MCF 10A (cell line): ENCODE measurements at places on chromosomes 16 and 17. TPM values are rescaled to one million over a fixed set of nuclear protein-coding genes. Genes with fewer than 3 reads are reported as not detected.

DNA sequence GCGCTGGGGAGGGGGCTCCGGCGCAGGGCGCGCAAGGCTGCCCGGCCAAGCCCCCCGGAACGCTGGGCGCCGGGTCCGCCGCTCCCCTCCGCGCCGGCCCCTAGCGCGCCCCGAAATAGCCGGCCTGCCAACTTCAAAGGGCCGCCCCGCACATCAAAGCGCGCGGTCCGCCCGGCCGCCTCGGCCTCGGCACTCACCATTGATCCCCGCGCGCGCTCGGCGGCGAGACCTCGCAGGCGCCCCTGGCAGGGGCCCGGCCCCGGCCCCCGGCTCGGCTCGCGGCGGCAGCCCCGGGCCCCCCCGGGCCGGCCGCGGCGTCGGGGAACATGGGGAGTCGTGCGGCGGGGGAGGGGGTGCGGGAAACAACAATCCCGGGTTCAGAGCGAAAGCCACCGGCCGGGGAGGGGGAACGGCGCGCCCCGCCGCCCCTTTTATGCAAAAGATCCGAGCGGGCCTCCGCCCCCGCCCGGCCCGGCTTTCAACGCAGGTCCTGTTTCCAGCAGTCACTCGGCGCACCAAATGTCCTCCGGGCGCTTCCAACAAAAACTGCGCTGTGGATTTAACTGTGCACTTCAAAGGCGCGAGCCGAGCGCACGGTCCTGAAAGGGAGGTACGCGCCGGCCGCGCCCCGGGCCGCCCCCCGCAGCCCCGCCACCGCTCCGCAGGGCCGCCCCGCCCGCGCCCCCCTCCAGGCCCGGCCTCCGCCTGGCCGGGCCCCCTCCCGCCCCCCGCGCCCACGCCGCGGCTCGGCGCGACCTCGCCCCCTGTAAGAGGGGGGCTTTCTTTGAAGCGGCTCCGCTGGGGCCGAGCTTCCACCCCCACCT lies 608 bp downstream of the AXIN2 start:
- peak; percentile 86 for DNase-seq

GRCh38 chr17:76888661-76889060 lies 20.5 kb downstream of the MGAT5B start:
- no peak for DNase-seq

- DNase-seq = no peak
Observed at GRCh38 chr17:68396226-68397107, 60.8 kb downstream of the WIPI1 start.

DNA sequence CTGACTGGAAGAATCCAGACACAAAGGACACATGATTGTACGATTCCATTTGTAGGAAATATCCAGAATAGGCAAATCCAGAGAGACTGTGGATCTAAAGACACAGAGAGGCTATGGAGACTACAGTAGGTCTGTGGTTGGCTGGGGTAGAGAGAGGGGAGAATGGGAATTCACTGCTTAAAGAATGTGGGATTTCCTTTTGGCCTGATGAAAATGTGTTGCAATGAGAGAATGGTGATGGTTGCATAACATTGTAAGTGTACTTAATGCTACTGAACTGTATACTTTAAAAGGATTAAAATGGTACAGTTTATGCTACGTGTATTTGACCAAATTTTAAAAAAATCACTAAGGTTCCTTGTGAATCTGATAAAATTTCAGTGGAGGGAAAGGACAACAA lies 62.1 kb downstream of the GPRC5B start:
- peak; percentile 17 for DNase-seq

GRCh38 chr16:60811657-60812056 lies 1224.6 kb downstream of the CDH8 start:
- no peak for DNase-seq

- no peak for DNase-seq
Observed at GRCh38 chr17:61305024-61305423, 94.6 kb upstream of the TBX2 start.

Gene RNF222
- total RNA-seq = not detected in 2 replicates

GRCh38 chr17:68981288-68981687 lies 26.1 kb upstream of the ABCA8 start:
- peak; percentile 29 for DNase-seq

Gene IGF2BP1
- 0.02 and 0.27 TPM in 2 replicates for total RNA-seq

DNA sequence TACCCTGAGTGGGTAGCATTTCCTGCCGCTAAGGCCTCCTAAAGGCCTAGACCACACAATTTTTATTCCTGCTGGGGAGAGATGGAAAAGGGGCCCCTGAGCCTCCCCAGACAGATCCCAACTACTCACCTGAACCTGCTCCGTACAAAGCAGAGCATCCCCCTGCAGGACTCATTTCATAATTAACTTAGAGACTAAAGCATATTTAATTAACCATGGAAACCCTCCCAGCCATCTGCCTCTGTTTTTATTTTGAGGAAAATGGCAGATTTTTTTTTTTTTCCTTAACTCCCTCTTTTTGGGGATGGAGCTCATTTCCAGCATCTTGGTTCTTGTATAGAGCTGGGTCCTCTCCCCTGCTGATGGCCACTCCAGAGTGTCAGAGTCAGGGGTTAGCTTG lies 96.5 kb upstream of the CRHR1 start:
- no peak for DNase-seq

Gene PPY
- total RNA-seq = not detected in 2 replicates

Gene PLA2G10
- total RNA-seq = not detected in 2 replicates

GRCh38 chr16:85862476-85863383 lies 36.2 kb upstream of the IRF8 start:
- DNase-seq = no peak

- no peak for DNase-seq
Observed at GRCh38 chr16:5903153-5903552, 805.6 kb upstream of the EEF2KMT start.

DNA sequence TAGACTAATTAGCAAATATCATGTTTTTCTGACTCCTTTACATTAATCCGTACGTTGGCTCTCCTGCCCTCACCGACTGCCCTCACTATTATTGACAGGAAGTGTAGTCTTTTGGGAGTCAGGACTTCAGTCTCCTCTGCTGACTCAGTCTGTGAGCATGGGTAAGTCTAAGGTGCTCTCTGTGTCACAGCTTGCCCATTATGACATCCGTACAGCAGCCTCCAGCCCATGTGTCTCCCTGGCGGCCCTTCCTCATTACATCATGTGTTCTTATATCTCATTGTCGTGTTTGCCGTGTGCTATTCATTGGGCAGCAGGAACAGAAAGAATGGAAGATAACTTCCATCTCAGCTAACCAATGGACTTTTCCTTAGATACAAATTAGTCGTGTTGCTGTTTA lies 77.5 kb downstream of the MRTFB start:
- DNase-seq = peak; percentile 77

DNA sequence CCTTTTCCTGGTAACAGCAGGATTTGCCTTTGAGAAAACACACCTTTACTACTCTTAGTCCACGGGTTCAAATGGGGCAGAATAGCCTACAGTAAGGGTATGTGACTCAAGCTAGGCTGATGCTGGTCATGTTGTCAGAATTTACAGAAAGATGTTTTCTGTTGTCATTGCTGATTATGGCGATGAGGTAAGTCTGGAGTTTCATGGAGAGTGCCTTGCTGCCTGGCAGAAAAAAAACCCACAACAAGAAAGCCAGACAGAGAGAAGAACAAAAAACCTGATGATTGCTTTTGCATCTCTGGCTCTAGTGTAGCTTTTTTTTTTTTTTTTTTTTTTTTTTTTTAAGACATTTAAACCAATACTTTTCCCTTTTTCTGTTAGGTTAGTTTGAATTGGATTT lies 47.9 kb downstream of the SLC6A4 start:
- DNase-seq = no peak

Gene NOD2
- 1.7 and 4.2 TPM in 2 replicates for total RNA-seq

Gene CASKIN1
- 0.10 and 0.14 TPM in 2 replicates for total RNA-seq

- no peak for DNase-seq
Observed at GRCh38 chr16:72952811-72953271, 95.1 kb downstream of the ZFHX3 start.

Gene AOC3
- 0.44 and 0.71 TPM in 2 replicates for total RNA-seq

Gene ASGR1
- 0.37 and 0.59 TPM in 2 replicates for total RNA-seq

DNA sequence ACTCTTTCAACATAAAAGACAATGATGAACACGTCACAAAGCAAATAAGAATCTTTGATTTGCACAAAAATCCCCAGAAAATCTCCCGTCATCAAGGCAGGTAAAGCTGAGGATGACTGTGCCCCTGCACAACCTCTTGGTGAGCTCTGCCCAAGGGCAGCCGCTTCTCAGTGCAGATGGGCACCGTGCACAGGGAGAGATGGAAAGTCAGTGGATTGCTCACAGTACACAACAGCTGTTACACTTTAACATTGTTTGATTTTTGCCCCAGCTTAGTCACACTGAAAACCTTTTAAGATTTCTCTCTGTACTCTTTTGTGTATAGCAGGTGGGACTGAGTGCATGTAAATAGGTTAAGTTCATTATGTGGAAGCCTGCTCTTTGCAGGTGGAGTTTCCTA lies 104.2 kb downstream of the CDK5R1 start:
- no peak for DNase-seq

DNA sequence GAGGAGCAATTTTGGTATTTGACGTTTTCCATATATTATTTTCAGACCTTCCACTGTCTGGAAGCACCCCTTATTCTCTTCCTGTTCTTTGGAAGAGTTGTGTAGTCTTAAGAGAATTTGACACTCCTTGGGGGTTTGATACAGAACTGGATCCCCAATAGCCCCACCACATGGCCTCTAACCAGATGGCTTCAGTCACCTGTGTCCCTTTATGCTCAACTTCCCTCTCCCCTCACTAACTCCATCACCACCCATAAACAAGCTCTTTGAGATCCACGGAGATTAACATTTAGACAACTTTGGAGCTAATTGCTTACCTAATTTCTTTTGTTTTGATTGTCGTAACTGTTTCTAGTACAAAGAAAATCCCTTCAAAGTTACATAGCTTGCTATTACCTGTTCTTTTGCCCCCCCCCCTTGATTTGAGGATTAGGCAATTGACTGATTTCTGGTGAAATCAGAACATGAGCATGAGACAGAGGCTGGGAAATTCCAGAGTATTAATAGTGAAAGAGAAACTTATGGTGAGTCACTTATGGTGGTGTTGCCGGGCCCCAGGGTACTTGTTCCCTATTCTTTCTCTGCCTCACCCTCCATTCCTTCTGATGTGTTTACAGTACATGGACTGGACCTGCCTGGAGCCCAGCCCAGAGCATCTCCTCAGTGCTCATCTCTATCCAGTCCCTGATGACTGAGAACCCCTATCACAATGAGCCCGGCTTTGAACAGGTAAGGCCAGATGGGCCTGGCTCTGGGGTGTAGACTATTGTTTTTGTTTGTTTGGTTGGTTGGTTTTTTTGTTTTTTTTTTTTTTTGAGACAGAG lies 7.5 kb downstream of the UBE2Z start:
- DNase-seq = peak; percentile 94

- no peak for DNase-seq
Observed at GRCh38 chr16:17386229-17386628, 84.5 kb downstream of the XYLT1 start.

GRCh38 chr16:2595393-2596205 lies 57.8 kb downstream of the PDPK1 start:
- DNase-seq = no peak

DNA sequence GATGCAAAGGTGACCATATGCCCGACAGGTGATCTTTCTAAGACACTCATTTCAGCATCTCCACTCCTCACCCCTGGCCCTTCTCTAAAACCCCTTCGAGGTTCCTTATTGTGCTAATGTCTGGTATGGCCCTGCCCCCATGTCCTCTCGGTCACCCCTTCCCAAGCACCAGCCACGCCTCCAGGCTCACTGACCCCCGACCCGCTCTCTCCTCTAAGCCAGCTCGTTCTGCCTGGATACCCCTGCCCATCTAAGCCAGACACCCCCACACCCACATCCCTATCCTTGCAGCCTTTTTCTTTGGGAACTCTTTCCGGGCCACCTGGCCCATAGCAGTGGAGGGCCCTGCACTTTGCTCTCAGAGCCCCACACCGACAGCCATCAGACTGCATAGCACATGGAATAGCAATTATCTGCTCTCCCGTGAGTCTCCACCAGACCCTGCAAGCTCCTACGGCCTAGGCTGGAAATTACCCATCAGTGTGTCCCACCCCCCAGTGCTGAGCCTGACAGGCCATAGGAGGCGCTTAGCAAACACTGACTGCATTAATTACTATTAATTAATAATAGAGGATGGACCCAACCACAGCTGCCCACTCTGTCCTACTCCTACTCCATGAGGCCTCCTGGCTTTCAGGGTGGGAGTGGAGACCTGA lies 176.7 kb downstream of the TMEM132E start:
- DNase-seq = no peak

Gene ARSG
- 5.0 and 5.9 TPM in 2 replicates for total RNA-seq

Gene CCDC200
- total RNA-seq = not detected in 2 replicates

Gene CDRT4
- 11.3 and 19.6 TPM in 2 replicates for total RNA-seq

DNA sequence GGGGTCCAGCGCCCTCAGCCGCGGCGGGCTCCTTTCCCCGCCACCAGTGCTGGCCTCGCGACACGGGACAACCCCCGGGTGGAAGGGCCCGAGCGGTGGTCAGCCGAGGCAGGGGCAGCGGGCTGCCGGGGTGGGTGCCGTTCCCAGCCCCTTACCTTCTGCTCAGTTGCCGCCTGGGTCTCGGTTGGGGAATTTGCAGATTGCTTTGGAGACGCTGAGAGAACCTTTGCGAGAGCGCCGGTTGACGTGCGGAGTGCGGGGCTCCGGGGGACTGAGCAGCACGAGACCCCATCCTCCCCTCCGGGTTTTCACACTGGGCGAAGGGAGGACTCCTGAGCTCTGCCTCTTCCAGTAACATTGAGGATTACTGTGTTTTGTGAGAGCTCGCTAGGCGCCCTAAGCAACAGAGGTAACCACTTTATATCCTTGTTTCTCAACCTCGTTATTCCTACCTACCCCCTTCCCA lies 381 bp downstream of the CTNS start:
- no peak for DNase-seq

DNA sequence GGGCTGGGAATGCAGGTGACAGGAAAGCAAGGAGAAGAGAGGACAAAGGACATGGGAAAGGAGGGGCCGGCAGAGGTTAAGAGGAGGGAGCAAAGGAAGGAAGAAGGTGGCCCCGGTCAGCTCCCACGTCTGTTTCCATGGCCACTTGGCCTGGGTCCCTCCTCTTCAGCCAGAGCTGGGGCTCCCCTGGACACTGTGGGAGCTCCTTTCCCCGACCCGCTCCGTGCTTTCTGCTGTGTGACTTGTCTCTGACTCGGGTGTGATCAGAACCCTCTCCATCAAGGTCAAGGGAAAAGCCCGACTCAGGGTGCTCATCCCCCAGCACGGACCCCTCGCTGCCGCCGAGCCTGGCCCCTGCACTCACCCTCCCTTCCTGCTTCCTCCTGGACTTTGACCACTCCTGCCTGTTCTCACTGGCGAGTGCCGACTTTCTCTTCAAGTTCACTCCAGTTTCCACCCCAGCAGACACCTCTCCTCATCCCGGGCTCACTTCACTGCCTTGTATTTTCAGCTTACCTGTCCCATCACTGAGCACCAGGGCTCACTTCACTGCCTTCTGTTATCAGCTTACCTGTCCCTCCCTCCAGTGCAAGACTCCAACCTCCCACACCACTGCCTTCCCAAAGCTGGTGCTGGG lies 61.2 kb downstream of the MEAK7 start:
- DNase-seq = no peak

GRCh38 chr16:4958510-4959438 lies 644 bp downstream of the SEC14L5 start:
- DNase-seq = no peak

Gene KRTAP4-1
- total RNA-seq = not detected in 2 replicates
